T-helper 9 cell (primary cell): ENCODE measurements at places on chromosomes 11 and 22.

- no peak for DNase-seq
These were observed 550.1 kb downstream of the SOX6 start for GRCh38 chr11:15806217-15806616.

DNA sequence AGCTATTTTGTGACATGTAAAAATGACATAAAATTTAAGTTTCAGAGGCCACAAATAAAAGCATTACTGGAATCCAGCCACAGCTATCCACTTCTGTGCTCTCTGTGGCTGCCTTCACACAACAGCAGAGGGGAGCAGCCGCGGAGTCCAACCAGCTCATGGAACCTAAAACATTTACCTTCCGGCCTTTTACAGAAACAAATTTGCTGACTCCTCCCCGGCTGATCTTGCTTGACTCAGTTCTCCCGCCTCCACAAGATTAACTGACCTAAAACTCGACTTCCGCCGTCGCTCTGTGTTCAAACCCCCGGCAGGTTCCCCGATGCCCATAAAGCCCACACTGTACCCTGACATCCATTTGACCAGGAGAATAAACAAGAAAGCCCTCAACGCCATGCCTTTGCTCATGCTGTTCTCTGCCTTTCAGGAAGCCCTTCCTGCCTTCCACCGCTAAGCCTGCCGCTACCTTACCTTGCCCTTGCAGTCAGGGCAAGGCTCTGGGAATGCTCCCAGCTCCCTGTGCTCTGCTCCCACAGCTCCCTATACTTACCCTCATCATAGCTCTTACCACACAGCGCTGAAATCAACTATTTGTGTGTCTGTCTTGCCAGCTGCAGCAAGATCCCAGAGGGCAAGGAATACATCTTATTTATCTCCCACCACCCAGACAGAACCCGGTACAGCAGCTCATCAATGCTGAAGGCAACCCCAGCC is 35.4 kb downstream of the MICAL3 start:
- DNase-seq, result no peak

- no peak for DNase-seq
These were observed 25.2 kb upstream of the GCAT start for GRCh38 chr22:37782340-37783168.

GRCh38 chr11:100942016-100942415 is 187.6 kb downstream of the PGR start:
- DNase-seq, result no peak

DNA sequence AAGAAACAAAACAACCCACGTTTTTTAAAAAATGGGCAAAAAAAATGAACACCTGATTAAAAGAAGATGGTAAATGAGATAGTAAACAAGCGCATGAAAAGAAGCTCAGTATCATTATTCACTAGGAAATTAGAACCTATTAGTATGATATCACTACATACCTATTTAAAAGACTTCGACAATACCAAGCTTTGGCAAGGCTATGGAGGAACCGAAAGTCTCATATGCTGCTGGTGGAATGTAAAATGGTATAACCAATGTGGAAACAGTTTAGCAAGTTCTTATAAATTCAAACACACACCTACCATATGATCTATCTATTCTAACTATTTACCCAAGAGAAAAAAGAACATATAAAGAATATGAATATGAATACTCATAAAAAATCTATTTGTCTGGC is 143.8 kb downstream of the APOL5 start:
- no peak for DNase-seq

DNA sequence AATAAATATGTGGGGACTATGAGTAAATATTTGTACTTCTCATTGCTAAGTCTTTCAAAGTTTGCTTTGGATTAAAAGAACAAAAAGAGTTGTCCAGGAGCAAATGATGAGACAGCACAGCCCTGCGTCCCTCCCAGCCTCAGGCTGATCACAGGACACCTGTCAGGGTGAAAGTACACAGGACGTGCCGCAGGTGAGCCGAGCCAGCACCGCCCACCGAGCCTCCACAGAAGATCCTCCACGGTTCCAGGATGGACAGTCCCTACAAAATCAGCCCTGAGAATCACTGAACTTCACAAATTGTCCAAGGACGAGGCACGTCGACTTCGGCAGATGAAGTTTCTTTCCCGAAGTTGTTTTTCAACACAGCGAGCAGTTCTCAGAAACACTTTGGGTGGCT is 661.5 kb downstream of the BRD1 start:
- no peak for DNase-seq
